ENCODE measurements at places on chromosomes 7 and 10.

DNA sequence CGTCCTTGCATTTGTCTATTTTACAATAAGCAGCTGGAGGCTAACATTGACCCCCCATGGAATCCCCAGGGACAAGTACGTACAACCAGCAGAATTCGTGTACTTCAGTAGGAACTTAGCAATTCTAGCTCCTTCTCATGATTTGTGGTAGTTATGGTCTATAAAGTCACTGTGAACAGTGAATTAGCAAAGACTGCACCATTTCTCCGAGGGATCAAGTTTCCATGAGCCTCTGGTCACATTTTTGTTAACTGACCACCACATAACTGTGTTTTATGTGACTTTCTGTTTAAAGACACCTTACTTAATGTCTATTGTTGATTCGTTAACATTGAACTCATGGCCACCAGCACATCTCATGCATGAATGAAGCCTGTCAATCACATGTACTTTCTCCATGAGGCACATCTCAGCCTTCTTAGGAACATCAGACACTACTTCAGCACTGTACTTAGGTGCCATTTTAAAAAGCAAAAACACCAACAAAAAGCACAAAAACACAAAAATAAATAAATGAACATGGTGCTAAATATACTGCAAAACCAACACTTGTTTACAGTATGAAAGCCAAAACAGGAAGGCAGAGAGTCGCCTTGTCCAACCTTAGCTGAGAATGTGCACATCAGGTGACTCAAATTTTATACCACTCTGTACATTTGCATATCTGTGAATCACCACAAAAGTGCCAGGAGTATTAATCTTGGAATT lies 9.0 kb upstream of the UCN3 start:
- no peak for DNase-seq

GRCh38 chr10:48616436-48616835 lies 11.6 kb upstream of the ARHGAP22 start:
- DNase-seq: no peak

- no peak for DNase-seq
These were observed 124.0 kb downstream of the HERPUD2 start for GRCh38 chr7:35570937-35571336.

DNA sequence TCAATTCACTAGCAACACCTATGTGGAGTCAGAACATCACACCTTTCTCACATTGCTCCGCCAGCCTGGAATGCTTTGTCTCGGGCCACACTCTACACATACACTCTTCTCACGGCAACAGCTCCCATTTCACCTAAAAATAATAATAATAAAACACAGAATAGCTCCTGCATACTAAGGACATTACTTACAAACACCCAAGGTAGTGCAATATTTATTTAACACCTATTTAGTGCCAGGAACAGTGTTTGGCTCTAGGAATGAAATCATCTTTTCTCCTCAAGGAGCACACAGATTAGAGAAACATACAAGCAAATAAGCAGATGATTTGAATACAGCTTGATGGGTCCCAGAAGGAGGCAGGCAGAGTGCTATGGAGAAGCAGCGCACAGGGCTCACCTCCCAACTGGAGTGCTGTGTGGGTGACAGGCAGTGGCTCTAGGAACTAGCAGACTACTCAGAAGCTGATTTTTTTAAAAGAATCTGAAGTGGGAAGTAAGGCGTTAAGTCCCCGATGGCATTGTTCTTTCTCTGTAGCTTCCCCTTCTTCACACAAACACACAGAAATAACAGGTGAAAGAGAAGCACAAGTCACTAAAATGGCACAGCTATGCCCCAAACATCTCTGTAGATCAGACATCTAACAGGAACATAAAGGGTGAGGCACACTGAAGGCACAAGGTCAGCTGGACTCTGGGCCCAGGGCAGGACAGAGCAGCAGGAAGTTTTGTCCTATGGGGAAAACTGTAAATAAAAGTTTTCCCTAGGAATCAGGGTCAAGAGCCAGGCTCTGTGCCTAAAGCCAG lies 16.7 kb downstream of the USP6NL start:
- DNase-seq: no peak

- no peak for DNase-seq
These were observed 21.3 kb downstream of the GCK start for GRCh38 chr7:44167920-44168319.

DNA sequence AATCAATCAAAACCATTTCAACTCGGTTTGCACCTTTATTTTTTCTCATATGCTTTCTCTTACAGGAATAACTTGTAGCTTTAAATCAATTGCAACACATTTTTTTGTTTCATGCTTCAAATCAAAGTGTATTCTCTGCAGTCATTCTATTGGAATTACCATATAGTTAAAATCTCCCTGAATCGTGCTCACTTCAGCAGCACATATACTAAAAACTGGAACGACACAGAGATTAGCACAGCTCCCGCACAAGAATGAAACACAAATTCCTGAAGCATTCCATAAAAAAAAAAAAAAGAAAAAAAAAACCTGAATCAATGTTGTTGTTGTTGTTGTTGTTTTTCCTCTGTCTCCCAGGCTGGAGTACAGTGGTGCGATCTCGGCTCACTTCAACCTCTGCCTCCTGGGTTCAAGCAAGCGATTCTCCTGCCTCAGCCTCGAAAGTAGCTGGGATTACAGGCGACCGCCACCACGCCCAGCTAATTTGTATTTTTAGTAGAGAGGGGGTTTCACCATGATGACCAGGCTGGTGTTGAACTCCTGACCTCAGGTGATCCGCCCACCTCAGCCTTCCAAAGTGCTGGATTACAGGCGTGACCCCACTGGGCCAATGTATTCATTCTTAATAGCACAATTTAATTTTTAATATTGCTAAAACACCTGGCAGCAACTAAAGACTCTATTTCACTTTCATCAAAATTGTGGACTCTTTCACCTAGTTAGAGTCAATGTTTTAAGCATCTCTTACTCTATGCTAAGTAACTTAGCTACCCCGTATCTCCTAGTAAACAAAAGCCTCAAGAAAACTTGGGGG lies 26.3 kb downstream of the ANKRD61 start:
- no peak for DNase-seq

GRCh38 chr10:74189999-74190421 lies 39.0 kb downstream of the ADK start:
- no peak for DNase-seq

- DNase-seq: no peak
These were observed 321.1 kb downstream of the PARD3 start for GRCh38 chr10:34494012-34494411.

- no peak for DNase-seq
These were observed 85.4 kb downstream of the CFTR start for GRCh38 chr7:117565226-117565625.

DNA sequence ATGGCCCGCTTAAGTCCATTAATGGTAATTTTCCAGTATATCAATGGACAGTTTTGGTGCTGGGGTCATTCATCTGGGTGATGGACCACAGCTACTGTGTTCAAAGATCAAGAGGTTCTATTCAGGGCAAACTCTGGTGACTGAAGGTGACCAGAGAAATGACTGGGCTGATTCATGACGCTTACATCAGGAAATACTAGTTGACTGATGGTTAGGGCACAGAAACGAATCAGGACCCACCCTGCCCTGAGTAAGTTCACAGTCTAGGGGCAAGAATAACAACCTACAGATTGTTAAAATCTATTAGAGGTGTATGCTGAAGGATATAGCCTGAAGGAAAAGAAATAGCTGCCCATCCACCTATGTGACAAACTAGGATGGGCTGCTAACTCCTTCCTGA lies 9.5 kb downstream of the NCAPG2 start:
- no peak for DNase-seq

DNA sequence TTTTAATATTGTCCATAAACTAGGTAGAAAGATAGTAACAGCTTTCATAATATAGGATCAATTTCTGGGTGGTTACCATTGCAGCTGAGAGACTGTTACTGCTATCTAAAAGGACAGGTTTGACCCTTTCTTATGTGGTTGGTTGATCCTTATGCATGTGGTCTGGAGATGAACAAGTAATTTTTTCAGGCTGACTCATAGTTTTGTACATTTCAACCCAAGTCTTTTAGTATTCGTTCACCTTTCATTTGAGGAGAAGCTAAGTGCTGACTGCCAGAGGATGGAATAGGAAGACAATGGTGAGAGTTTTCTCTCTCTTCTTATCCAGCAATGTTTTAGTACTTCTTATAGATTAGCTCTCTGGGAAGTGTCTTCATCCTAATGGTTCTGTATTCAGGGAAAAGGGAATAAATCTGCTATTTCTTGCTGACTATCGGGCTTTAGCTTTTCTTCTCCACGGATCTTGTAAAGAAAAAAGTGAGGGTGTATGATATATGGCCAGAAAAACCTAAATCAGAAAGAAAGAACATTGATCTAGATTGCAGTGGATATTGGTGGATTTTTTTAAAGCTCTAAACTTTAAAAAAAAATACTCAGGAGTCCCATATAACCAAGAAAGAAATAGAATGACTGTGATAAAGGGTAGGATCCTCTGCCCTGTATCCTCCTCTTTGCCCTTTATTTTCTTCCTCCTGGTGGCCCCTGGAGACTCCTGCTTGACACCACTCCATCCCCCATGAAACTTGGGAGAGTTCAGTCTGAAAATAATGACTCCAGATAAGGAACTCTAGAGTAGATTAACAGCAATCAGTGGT lies 88.0 kb downstream of the CPED1 start:
- DNase-seq: no peak

All from stimulated activated CD4-positive, alpha-beta T cell treated with anti-CD3 and anti-CD28 coated beads, Interleukin-1b, Interleukin-23, amount 100 ng/mL, for 24 hours (primary cell).